ENCODE measurements at places on chromosomes 6 and 20.

- no peak for DNase-seq
These were observed 64.7 kb downstream of the RFX6 start for GRCh38 chr6:116941727-116942126.

DNA sequence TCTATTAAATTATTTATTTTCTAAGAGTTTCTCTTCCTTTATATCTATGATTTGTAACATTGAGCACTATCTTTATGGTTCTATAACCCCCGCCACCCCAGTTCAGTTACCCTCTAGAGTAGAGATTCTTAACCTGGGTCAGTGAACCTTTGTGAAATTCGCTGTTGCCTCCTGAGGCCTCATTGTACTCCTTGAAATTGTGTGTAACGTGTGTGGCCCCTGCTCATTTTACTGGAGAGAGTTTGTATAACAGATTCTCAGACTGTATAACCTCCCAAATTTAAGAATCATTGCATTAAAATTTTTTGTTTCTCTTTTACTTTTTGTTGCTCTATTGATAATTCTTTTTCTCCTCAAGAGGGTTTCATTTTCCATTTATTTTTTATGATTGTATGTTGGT is 65.3 kb downstream of the ADGRG6 start:
- no peak for DNase-seq

- no peak for DNase-seq
These were observed 309.5 kb upstream of the CHD6 start for GRCh38 chr20:41927655-41928054.

DNA sequence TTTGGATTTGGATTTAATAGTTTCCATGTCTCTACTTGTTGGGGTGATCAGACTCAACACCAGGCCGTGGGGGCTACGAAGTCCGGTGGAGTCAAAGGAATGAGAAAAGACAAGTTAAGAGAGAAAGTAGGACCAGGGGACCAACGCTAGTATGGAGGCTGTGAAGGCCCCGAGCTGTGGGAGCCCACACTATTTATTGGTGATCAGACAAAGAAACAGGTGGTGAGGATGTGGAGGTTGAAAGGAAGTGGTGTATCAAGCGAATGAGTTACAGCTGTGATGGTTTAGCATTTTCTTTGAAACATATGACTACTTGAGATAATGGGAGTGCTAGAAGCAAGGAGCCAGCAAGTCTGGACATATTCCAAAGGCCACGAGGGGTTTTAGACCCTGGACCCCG is 62.4 kb downstream of the AKAP7 start:
- DNase-seq, result no peak

DNA sequence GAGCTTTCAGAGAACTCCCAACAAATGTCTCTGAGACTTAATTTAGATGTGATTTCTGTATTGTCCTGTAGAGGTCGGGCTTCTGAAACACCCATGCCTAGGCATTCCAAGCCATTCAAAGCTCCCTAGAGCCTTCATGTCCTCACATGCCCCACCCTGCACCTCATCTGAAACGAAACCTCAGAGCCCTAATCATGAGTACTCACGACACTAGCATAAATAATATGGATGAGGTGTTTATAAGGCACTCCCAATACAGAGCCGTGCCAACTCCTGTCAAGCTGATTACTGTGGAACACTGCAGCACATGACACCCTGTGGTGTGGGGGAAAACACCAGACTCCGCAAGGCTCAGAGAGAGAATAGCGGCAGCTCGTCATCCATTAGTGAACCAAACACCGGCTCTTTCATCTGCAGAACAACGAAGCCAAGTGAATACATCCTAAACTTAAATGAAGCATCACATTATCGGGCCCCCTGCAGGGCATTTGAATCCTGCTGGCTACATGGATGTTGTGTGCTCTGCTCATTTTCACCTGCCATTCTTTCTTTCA is 83.8 kb downstream of the FNDC1 start:
- no peak for DNase-seq

GRCh38 chr6:3456898-3457709 is at the start of gene SLC22A23:
Gene SLC22A23, minus strand, starts transcription at chr6:3457050. Its CDS starts 491 bp downstream, at chr6:3456559.
- DNase-seq, result peak; percentile 69

- no peak for DNase-seq
These were observed 6.2 kb upstream of the GHRH start for GRCh38 chr20:37267667-37268313.

- DNase-seq, result no peak
These were observed 690 bp downstream of the IFNGR1 start for GRCh38 chr6:137218473-137218916.

- DNase-seq, result no peak
These were observed 190.1 kb downstream of the CDH4 start for GRCh38 chr20:61442075-61442670.

DNA sequence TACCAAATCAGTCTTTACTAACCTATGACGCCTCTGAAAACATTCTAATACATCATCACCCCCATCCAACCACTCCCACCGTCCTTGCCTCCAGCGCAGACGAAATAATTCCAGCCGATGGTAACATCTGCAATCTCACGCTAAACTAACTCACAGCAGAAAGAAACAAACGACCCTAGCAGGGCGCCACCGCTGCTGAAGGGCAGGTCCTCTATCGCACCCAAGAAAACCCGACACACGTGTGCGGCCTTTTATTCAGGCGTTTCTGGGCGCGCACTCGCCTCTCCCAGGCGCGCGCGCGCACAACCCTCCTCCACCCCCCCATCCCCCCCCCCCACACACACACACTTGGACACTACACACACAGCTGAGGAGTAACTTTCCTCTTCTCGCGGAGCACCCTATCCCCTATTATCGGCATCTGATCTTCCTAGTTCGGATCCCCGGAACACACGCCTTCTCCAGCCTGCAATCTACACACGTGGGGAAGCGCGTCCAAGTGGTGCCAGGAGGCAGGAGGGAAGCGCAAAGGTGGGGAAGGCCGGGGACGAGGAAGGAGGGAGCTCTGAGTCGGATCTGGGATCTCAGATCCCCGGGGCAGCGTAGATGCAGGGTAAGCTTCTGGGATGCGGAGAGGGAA is 1.4 kb downstream of the GFOD1 start:
- peak; percentile 24 for DNase-seq

DNA sequence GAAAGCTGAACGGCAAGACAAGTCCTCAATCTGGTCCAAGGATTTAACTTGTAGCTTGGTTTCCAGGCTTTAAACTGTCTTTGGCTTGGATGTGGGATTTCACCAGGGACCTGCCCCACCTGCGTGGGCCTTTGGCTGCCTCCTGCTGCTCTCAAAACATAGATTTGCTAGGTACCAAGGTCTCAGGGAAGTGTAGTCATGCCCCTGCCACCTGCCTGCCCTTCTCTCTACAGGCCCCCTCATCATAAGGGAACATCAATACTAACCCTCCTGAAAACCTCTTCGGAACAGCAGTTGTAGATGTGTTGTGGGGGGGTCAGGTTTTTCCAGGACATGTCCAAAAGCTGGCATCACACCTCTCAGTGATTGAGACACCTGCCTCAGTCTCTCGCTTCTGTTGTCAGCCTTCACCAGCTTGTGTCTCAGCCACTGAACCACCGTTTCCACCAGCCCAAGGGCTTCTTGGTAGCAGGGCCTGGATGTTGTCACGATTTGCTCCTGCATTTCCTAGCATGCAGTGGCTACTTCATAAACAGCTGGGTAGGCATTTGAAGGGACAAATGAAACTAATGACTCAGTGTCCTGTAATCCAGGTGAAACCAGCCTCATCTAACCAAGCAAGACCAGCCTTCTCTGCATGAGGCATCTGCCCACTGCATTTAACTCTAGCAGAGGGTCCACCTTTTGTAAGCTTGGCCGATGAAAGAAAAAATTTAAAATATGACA is 141.6 kb upstream of the THBS2 start:
- DNase-seq, result no peak

DNA sequence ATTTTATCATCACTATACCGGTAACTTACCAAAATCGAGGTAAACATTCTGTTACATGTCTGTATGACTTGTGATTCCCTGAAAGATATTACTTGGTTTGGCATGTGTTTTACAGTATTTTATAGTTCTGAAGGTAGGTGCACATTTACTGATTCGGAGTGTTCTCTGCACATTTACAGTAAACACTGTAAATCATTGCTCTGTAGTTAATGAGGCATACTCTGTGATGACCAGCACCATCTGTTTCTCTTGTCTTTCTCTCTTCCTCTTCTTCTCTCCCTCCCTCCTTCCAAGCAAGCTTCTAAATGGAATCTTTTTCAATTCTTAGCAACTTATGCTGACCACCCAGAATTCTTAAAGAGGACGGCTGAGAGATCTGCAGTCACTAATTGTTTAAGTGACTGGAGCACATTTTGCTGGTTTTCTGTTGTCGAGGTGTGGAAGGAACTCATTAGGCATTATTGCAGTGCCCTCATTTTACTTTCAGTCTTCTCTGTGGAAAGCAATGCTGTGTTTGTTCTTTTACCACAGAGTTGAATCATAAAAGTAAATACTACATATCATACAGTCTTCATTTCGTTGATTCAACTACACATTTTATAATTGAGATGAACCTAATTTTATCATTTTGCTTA is 126.5 kb downstream of the UTRN start:
- DNase-seq, result no peak

DNA sequence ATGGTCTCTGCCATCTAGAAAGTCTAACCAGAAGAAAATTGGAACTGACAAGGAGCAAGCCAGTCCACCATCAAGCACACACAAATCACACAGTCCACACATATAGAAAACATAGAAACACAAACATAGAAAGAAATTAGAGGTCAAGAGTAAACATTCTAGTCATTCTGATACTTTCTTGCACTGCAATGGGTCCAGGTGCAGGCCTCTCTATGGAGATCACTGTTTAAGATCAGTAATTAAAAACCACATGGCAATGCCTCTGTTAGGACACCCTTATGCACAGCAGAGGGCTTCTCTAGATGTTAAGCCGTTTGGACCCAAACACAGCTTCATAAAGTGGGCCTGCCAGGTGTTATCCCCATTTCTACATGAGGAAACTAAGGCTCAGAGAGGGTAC is 42.8 kb upstream of the SLC22A23 start:
- DNase-seq, result no peak

DNA sequence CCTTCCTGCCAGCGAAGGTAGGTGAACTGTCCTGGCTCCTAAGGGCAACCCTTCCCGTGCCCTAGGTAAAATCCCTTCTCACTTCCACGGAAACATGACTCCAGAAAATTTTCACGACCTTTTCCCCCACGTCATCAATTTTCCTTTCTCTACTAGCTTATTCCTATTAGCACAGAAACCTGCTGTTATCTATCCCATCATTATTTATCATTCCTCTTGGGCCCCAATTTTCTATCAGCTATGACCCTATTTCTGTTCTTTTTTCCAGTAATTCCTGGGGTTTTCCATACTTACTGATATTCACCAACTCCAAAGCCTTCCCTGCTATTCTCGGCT is 23.8 kb upstream of the GCM1 start:
- no peak for DNase-seq

- DNase-seq, result no peak
These were observed 9.6 kb downstream of the DYNLRB1 start for GRCh38 chr20:34525709-34526416.

DNA sequence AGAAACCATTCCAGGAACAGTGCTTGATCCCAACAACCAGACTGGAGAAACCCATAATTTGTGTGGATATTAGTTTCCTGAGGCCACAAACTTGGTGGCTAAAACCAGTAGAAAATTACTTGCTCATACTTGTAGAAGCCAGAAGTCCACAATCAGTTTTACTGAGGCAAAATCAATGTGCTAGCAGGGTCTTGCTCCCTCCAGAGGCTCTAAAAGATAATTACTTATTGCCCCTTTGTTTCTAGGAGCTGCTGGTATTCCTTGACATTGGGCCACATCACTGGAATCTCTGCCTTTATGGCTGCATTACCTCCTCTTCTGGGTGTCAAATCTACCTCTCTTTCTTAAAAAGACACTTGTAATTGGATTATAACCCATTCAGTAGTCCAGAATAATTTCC is 142.2 kb upstream of the SAMD5 start:
- DNase-seq, result no peak

- DNase-seq, result no peak
These were observed 10.2 kb downstream of the RPRD1B start for GRCh38 chr20:38043512-38044300.

- no peak for DNase-seq
These were observed 78.2 kb downstream of the PRPH2 start for GRCh38 chr6:42644211-42644610.

- no peak for DNase-seq
These were observed 1.3 kb downstream of the ZNF76 start for GRCh38 chr6:35260591-35261570.

- DNase-seq, result no peak
These were observed 162.9 kb upstream of the SASH1 start for GRCh38 chr6:148179786-148180185.

DNA sequence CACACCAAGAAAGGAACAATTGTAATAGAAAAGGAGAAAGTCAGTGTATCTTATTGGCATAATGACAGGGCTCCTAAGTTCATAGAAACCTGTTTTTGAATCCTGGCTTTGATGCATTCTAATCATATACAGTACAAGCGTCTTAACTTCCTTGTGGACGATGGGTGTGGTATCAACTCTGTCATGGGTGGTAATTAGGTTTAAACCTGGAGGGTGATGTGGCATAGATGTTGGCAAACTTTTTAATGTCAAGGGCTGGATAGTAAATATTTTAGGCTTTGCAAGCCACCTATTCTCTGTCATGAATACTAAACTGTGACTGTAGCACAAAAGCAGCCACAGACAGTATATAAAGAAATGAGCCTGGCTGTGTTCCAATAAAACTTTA is 138.7 kb upstream of the EDN1 start:
- DNase-seq, result no peak

DNA sequence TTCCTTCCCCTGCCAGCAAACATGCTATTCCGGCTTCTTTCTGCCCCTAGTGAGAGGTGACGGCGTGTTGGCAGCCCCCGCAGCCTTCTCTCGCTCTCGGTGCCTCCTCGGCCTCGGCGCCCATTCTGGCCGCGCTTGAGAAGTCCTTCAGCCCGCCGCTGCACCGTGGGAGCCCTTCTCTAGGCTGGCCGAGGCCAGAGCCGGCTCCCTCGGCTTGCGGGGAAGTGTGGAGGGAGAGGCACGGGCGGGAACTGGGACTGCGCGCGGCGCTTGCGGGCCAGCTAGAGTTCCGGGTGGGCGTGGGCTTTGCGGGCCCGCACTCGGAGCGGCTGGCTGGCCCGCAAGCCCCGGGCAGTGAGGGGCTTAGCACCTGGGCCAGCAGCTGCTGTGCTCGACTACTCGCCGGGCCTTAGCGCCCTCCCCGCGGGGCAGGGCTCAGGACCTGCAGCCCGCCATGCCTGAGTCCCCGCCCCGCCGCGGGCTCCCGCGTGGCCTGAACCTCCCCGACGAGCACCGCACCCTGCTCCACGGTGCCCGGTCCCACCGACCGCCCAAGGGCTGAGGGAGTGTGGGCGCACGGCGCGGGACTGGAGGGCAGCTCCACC is 20.0 kb upstream of the PXDC1 start:
- no peak for DNase-seq

All from stimulated activated CD4-positive, alpha-beta T cell treated with anti-CD3 and anti-CD28 coated beads, Interleukin-1b, Interleukin-23, amount 100 ng/mL, for 1 hour (primary cell).